ENCODE measurements at places on chromosomes 13 and 19. TPM values are rescaled to one million over a fixed set of nuclear protein-coding genes. Genes with fewer than 3 reads are reported as not detected.

The DNAAF3 gene
- total RNA-seq = not detected

- no peak for DNase-seq
- peaks cover 5% of the 10 kb centered on the region for H3K4me1 ChIP-seq
- H3K36me3 ChIP-seq = no peaks in the 10 kb centered on the region
- H3K4me3 ChIP-seq = no peak overlapping the region
- H3K27ac ChIP-seq = no peak overlapping the region
These were observed 2.9 kb downstream of the FLT3 start for GRCh38 chr13:28097503-28097902.

DNA sequence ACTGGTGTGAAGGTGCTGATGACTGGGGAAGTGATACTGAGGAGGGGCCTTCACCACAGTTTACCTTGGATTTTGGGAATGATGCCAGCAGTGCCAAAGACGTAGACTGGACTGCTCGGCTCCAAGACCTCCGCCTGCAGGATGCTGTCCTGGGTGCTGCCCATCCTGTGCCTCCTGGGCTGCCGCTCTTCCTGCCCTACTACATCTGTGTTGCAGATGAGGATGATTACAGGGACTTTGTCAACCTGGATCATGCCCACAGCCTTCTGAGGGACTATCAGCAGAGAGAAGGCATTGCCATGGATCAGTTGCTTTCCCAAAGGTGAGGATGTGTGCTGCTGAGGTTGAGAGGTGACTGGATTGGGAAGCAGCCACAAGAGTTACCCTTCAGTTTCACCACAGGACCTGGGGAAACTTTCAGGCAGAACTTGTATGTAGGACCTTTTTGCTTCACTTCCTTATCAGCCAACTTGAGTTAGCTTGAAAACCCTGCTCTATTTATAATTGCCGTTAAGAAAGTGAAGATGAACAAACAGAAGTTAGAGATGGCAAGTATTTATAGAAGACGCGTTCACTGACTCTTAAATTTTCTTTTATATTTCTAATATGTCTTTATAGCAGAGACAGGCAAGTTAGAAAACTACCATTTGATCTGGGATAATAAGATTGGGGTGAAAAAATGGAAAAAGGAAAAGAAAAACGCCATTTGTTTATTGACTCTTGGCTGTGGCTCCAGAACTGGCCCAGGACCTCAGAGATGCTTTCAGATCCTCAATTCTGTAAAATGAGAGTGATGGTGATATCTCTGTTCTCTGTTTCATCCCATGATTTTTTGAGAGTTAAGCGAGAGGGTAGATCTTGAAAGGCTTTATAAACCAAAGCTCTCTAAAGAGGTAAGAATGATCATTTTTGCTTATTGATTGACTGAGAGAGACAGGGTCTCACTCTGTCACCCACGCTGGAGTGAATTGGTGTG is 5.3 kb downstream of the PDCD2L start:
- peaks cover 20% of the 10 kb centered on the region for H3K4me1 ChIP-seq
- H3K27me3 ChIP-seq = no peaks in the 10 kb centered on the region
- no peak for DNase-seq
- no peak overlapping the region for H3K27ac ChIP-seq

The CYP4F8 gene
- total RNA-seq = not detected

The CEACAM7 gene
- not detected for total RNA-seq

The ZNF541 gene
- 0.33 TPM for total RNA-seq

GRCh38 chr13:76307142-76307541 is 579.1 kb downstream of the KCTD12 start:
- no peak overlapping the region for H3K27ac ChIP-seq
- H3K4me3 ChIP-seq = no peak overlapping the region
- H3K36me3 ChIP-seq = no peaks in the 10 kb centered on the region
- H3K27me3 ChIP-seq = no peaks in the 10 kb centered on the region
- no peaks in the 10 kb centered on the region for H3K4me1 ChIP-seq

The SIGLEC6 gene
- not detected for total RNA-seq

GRCh38 chr13:35988648-35989081 is 142.5 kb downstream of the DCLK1 start:
- H3K27ac ChIP-seq = no peak overlapping the region
- peaks cover 17% of the 10 kb centered on the region for H3K27me3 ChIP-seq
- H3K36me3 ChIP-seq = no peaks in the 10 kb centered on the region
- no peak overlapping the region for H3K4me3 ChIP-seq

DNA sequence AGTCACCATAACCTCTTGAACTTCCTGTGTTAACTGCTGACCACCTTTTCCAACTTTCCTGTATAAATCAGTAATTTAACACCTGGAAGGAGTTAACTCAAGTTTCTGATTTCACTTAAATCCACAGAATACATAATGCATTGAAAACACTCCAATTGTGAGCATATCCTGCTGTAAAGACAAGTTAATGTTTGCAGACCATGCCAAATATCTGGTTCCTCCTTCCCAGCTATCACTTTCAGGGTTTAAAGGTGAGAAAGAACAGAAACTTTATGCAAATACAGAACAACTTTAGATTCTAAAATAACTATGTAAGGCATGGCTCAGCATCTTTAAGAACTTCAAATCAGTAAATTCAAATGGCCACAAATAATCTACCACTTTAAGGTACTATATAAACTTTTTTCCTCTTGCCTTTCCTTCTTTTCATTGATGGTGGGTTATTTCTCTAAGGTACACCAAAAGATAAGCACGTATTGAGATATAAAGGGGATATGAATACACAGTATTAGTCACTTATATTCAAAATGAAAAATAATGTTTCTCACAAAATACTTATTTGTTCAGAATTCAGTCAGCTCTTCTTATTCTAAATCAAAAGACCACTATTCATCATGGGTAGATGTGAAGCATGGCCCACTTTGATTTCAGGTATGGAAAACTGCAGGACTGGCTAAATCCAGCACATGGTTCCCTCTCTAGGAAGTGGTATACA is 6.6 kb upstream of the TPTE2 start:
- no peak overlapping the region for H3K27ac ChIP-seq
- H3K4me3 ChIP-seq = no peak overlapping the region
- no peaks in the 10 kb centered on the region for H3K36me3 ChIP-seq

GRCh38 chr19:39568604-39569003 is 28.6 kb upstream of the EID2 start:
- peaks cover 2% of the 10 kb centered on the region for H3K36me3 ChIP-seq
- no peaks in the 10 kb centered on the region for H3K4me1 ChIP-seq
- no peak for DNase-seq
- no peak overlapping the region for H3K4me3 ChIP-seq
- H3K27ac ChIP-seq = no peak overlapping the region

DNA sequence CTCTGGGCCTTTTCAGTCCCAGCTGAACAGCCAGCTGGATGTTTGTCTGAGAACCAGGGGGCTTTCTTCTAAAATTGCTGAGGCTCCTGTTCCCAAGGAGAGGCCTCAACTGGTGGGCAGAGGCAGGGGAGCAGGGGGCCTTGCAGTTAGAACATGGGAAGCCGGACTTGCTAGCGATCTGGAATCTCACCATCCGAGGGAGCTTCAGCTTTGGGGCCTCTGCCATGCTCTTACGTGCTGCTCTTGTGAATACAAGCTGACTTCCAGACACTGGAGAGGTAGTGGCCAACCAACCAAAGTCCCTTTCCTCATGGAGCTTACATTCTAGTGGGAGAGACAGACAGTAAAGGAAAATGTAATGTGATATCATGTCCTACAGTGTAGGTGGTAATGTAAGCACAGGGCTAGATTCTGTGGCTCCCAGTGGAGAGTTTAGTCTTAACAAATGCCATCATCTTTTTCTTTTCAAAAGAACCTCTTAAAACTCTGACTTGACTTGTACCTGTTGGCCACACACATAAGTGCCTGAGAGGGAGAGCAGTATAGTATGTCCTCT is 22.2 kb downstream of the SHISA2 start:
- H3K27ac ChIP-seq = no peak overlapping the region
- H3K4me3 ChIP-seq = no peak overlapping the region
- H3K4me1 ChIP-seq = no peaks in the 10 kb centered on the region

GRCh38 chr13:97567510-97568243 is 133.7 kb downstream of the RAP2A start:
- H3K4me3 ChIP-seq = no peak overlapping the region
- H3K4me1 ChIP-seq = no peaks in the 10 kb centered on the region
- H3K27ac ChIP-seq = no peak overlapping the region
- DNase-seq = no peak
- H3K27me3 ChIP-seq = peaks cover 17% of the 10 kb centered on the region
- H3K36me3 ChIP-seq = no peaks in the 10 kb centered on the region

DNA sequence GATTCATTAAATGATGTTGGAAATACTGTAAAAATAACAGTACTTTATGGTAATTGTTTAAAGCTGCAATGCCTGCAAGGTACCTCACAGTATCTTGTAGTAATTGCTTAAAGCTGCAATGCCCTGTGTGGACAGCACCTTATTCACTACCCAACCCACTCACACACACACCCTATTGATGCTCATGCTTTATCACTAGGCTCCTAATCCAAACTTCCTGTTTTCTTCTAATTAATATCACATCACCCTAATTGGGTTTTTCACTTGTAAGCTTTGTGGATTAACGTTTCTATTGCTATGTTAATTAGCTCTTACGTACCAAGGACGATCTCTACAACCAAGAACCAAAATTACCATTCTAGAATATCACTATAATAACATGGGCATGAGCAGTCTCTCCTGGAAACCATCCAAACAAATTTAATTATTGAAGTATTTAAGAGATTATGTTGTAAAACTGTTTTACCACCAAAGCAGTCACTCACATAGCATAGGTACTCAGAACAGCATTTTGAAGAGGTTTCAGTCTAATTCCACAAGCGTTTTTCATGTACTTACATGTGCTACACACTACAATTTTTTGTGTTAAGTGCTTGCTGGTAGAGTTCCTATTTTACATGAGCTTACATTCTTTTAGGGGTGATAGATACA is 303.8 kb downstream of the PCDH9 start:
- no peak for DNase-seq
- H3K4me3 ChIP-seq = no peak overlapping the region
- no peaks in the 10 kb centered on the region for H3K27me3 ChIP-seq
- H3K36me3 ChIP-seq = no peaks in the 10 kb centered on the region

GRCh38 chr13:72552731-72553130 is 174.7 kb downstream of the MZT1 start:
- no peak for DNase-seq
- no peak overlapping the region for H3K27ac ChIP-seq
- H3K4me3 ChIP-seq = no peak overlapping the region
- H3K36me3 ChIP-seq = no peaks in the 10 kb centered on the region

GRCh38 chr19:51712461-51713081 is 11.2 kb downstream of the HAS1 start:
- no peaks in the 10 kb centered on the region for H3K36me3 ChIP-seq
- no peak for DNase-seq
- H3K27me3 ChIP-seq = no peaks in the 10 kb centered on the region
- H3K4me3 ChIP-seq = no peak overlapping the region

The ICAM5 gene
- 0.72 TPM for total RNA-seq

DNA sequence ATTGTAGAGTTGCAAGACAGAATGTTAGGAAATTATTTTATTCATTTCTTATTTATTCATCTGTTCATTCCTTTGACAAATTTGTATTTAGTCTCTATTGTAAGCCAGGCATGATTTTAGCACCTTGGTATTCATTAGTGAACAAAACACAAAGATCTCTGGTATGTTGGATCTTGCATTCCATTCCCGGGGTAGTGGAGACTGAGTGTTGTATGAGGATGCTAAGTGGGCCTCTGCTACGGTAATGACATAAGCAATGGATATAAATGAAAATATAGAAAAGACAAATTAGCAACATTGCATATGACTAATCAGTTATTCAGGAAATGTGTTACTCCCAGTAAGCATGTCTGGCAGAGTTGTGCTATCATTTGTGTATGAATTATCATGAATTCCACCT is 449.3 kb downstream of the PCDH17 start:
- H3K27me3 ChIP-seq = no peaks in the 10 kb centered on the region
- no peak overlapping the region for H3K27ac ChIP-seq
- DNase-seq = no peak

DNA sequence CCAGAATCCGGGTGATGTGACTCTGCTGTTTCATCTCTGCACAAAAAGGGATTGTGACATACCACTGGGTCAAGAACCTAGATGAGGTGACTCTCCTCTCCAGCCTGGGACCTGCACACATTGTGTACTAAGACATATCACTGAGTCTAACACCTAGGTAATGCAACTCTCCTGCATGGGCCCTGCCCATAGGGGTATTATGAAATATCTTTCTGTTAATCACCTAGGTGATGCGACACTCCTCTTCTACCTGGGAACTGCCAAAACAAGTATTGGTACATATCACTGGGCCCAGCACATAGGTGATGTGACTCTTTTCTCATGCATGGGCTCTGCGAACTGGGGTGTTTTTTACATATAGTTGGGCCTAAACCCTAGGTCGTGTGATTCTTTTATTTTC is 35.5 kb upstream of the ZNF254 start:
- no peak overlapping the region for H3K4me3 ChIP-seq
- H3K4me1 ChIP-seq = peaks cover 11% of the 10 kb centered on the region
- no peaks in the 10 kb centered on the region for H3K27me3 ChIP-seq

The CDX2 gene
- not detected for total RNA-seq

The FEM1A gene
- 8.1 TPM for total RNA-seq

- H3K27me3 ChIP-seq = no peaks in the 10 kb centered on the region
- DNase-seq = no peak
- peaks cover 83% of the 10 kb centered on the region for H3K4me1 ChIP-seq
- no peak overlapping the region for H3K27ac ChIP-seq
- peaks cover 5% of the 10 kb centered on the region for H3K36me3 ChIP-seq
These were observed 94.1 kb downstream of the STK24 start for GRCh38 chr13:98482476-98483444.

The INAFM1 gene
- 19.9 TPM for total RNA-seq

The NUDT19 gene
- 11.9 TPM for total RNA-seq

All from activated naive CD4-positive, alpha-beta T cell treated with anti-CD3 and anti-CD28 coated beads for 36 hours (primary cell).